Endothelial cell of umbilical vein (primary cell): ENCODE measurements at places on chromosomes 3 and 15. TPM values are rescaled to one million over a fixed set of nuclear protein-coding genes. Genes with fewer than 3 reads are reported as not detected.

ISLR gene
- total RNA-seq, result not detected in 2 replicates

GP5 gene
- 0.11 TPM in 1 of 2 replicates, not detected in the other for total RNA-seq

MUC13 gene
- total RNA-seq, result not detected in 2 replicates

TLR9 gene
- total RNA-seq, result 0.07 TPM in 1 of 2 replicates, not detected in the other

SERF2 gene
- 897 and 970 TPM in 2 replicates for total RNA-seq

GOLGA6L25 gene
- total RNA-seq, result not detected in 2 replicates

- peaks cover 19% of the 10 kb centered on the region for H3K4me1 ChIP-seq
- peaks cover 2% of the 10 kb centered on the region for H3K36me3 ChIP-seq
- no peak overlapping the region for H3K4me3 ChIP-seq
- H3K27me3 ChIP-seq, result no peaks in the 10 kb centered on the region
Observed at GRCh38 chr3:127697551-127698240, 24.9 kb downstream of the ABTB1 start.

DNA sequence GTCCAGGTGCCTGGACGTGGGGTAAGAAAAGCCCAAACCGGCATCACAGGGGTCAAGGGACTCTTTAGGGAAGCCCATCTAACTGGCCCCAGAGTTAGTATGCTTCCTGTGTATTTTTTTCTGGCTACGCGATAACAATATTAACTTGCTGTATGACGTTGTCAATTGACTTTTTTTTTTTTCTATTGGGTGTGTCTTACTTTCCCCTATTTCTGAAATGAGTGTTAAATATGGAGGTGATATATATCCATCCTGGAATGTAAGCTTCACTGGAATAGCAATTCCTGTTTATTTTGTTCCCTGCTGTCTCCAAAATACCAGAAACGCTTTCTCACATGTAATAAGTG is 598 bp upstream of the GMNC start:
- H3K27ac ChIP-seq, result no peak overlapping the region
- peak overlapping the region; percentile 23 for H3K4me3 ChIP-seq
- no peaks in the 10 kb centered on the region for H3K4me1 ChIP-seq
- no peak for DNase-seq
- peaks cover 14% of the 10 kb centered on the region for H3K27me3 ChIP-seq

GRCh38 chr3:36649125-36649524 is 115.2 kb downstream of the DCLK3 start:
- DNase-seq, result no peak
- H3K4me3 ChIP-seq, result no peak overlapping the region
- H3K36me3 ChIP-seq, result no peaks in the 10 kb centered on the region
- no peak overlapping the region for H3K27ac ChIP-seq

DNA sequence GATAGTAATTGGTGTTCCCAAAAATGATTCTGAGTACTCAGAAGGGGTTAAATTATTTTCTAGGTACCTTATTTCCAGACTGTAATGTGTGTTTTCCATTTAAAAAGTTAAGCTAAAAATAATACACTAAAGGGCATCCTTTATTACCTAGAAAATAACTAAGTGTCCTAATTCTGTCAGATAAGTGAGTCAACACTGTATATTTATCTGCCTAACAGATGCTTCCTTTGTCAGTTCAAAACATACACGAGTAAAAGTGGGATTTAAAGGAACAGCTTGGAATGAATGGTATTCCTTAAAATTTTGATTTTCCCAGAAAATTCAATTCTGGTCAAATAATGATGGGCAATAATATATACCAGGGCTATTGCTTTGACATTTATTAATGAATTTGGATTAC is 78.3 kb downstream of the ADAMTSL3 start:
- no peak overlapping the region for H3K27ac ChIP-seq
- no peaks in the 10 kb centered on the region for H3K4me1 ChIP-seq
- H3K4me3 ChIP-seq, result no peak overlapping the region
- no peaks in the 10 kb centered on the region for H3K27me3 ChIP-seq

DNA sequence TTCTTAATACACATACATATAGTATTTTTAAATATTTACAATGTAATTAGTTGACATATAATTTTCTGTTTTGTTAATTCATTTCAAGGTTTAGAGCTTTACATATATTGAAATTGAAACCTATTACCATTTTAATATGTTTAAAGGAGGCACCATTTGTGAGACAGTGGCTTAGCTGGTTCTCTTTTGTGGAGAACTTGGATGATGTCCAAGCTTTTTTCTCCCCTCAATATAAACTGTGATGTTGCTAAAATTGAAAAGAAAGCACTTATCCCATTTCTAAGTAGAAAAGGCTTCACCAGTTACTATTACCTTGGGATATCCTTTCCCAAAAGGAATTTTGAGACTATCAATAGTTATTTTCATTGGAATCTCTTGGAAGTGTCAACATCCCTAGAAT is 707.2 kb downstream of the NTRK3 start:
- H3K4me1 ChIP-seq, result no peaks in the 10 kb centered on the region
- no peaks in the 10 kb centered on the region for H3K27me3 ChIP-seq
- no peaks in the 10 kb centered on the region for H3K36me3 ChIP-seq
- H3K27ac ChIP-seq, result no peak overlapping the region

GRCh38 chr3:9976721-9977709 is 9.6 kb downstream of the EMC3 start:
- peak; percentile 96 for DNase-seq
- H3K36me3 ChIP-seq, result peaks cover 11% of the 10 kb centered on the region
- H3K27ac ChIP-seq, result peak overlapping the region; percentile 94
- H3K4me1 ChIP-seq, result peaks cover 18% of the 10 kb centered on the region
- H3K4me3 ChIP-seq, result no peak overlapping the region

- H3K36me3 ChIP-seq, result no peaks in the 10 kb centered on the region
- H3K27me3 ChIP-seq, result no peaks in the 10 kb centered on the region
- no peak overlapping the region for H3K4me3 ChIP-seq
Observed at GRCh38 chr15:40790718-40791117, 16.2 kb upstream of the ZFYVE19 start.

GRCh38 chr3:147411238-147411814 is 2.2 kb downstream of the ZIC1 start:
- no peaks in the 10 kb centered on the region for H3K36me3 ChIP-seq
- H3K4me1 ChIP-seq, result peaks cover 6% of the 10 kb centered on the region
- DNase-seq, result no peak
